ENCODE measurements at places on chromosomes 16 and 17.

- H3K36me3 ChIP-seq, result no peaks in the 10 kb centered on the region
- no peaks in the 10 kb centered on the region for H3K4me1 ChIP-seq
- DNase-seq, result no peak
- no peaks in the 10 kb centered on the region for H3K27me3 ChIP-seq
- H3K27ac ChIP-seq, result no peak overlapping the region
- no peak overlapping the region for H3K4me3 ChIP-seq
Observed at GRCh38 chr16:23334950-23335349, 32.8 kb downstream of the SCNN1B start.

GRCh38 chr16:67158637-67159600 lies 790 bp downstream of the TRADD start:
- H3K36me3 ChIP-seq, result no peaks in the 10 kb centered on the region
- peaks cover 77% of the 10 kb centered on the region for H3K4me1 ChIP-seq
- peak; percentile 91 for DNase-seq
- peak overlapping the region; percentile 88 for H3K27ac ChIP-seq
- peaks cover 22% of the 10 kb centered on the region for H3K27me3 ChIP-seq
- H3K4me3 ChIP-seq, result peak overlapping the region; percentile 93

- H3K36me3 ChIP-seq, result peaks cover 13% of the 10 kb centered on the region
- peaks cover 45% of the 10 kb centered on the region for H3K4me1 ChIP-seq
- H3K4me3 ChIP-seq, result peak overlapping the region; percentile 29
Observed at GRCh38 chr17:2689411-2690164, 22.0 kb downstream of the CLUH start.

DNA sequence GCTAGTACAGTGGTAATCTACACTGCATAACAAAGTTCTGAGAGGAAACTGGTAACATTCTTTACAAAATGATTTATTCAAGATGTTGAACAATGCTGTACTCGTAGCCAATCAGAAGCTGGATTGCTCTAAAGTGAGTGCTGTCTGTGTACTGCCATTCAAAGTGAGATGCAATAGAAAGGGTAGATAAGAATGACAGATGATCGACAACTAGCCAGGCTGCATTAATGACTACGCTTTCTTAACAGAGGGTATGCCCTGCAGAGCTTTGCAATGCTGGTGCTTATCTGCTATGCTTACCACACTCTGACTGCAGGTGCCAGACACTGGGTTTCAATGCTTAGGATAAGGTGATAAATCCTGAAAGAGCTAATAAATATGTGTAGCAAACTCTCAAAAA lies 46.1 kb upstream of the SLC25A19 start:
- no peak overlapping the region for H3K27ac ChIP-seq
- no peaks in the 10 kb centered on the region for H3K27me3 ChIP-seq
- H3K36me3 ChIP-seq, result peaks cover 10% of the 10 kb centered on the region
- no peak overlapping the region for H3K4me3 ChIP-seq
- peaks cover 45% of the 10 kb centered on the region for H3K4me1 ChIP-seq

GRCh38 chr17:50289991-50290702 lies 15.9 kb downstream of the TMEM92 start:
- peaks cover 4% of the 10 kb centered on the region for H3K4me1 ChIP-seq
- no peak overlapping the region for H3K4me3 ChIP-seq
- no peak for DNase-seq
- H3K36me3 ChIP-seq, result no peaks in the 10 kb centered on the region

- H3K4me1 ChIP-seq, result no peaks in the 10 kb centered on the region
- no peak overlapping the region for H3K27ac ChIP-seq
- DNase-seq, result no peak
- no peak overlapping the region for H3K4me3 ChIP-seq
Observed at GRCh38 chr17:6303664-6304063, 131.3 kb downstream of the AIPL1 start.

DNA sequence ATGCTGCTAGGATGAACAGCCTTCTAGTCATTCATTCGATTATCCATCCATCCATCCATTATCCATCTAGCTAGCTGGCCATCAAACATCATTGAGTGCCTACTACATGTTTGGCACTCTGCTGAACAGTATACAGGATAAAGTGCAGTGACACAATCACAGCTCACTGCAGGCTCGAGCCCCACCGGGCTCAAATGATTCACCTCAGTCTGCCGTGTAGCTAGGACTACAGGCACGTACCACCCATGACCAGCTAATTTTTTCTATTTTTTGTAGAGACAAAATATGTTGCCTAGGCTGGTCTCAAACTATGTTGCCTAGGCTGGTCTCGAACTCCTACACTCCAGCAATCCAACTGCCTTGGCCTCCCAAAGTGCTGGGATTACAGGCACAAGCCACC lies 50.0 kb downstream of the SSH2 start:
- no peak overlapping the region for H3K27ac ChIP-seq
- no peaks in the 10 kb centered on the region for H3K36me3 ChIP-seq
- no peak for DNase-seq
- no peaks in the 10 kb centered on the region for H3K4me1 ChIP-seq

DNA sequence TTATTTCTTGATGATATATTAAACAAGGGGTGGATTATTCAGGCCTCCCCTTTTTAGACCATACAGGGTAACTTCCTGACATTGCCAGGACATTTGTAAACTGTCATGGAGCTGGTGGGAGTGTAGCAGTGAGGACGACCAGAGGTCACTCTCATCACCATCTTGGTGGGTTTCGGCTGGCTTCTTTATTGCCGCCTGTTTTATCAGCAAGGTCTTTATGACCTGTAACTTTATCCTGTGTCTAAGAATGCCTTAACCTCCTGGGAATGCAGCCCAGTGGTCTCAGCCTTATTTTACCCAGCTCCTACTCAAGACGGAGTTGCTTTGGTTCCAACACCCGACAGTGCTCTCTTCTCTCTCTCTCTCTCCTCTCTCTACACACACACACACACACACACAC lies 221.9 kb downstream of the C16orf95 start:
- no peak overlapping the region for H3K27ac ChIP-seq
- no peak overlapping the region for H3K4me3 ChIP-seq
- DNase-seq, result no peak
- no peaks in the 10 kb centered on the region for H3K27me3 ChIP-seq

GRCh38 chr17:15303851-15304250 lies 37.5 kb downstream of the TEKT3 start:
- no peaks in the 10 kb centered on the region for H3K4me1 ChIP-seq
- H3K4me3 ChIP-seq, result no peak overlapping the region
- no peaks in the 10 kb centered on the region for H3K27me3 ChIP-seq
- H3K36me3 ChIP-seq, result no peaks in the 10 kb centered on the region
- no peak for DNase-seq
- H3K27ac ChIP-seq, result no peak overlapping the region

GRCh38 chr17:1122533-1123392 lies 57.0 kb downstream of the ABR start:
- peak; percentile 83 for DNase-seq
- peak overlapping the region; percentile 10 for H3K27ac ChIP-seq
- H3K36me3 ChIP-seq, result no peaks in the 10 kb centered on the region
- no peak overlapping the region for H3K4me3 ChIP-seq

GRCh38 chr17:32588135-32588534 lies 101.3 kb downstream of the CDK5R1 start:
- no peaks in the 10 kb centered on the region for H3K4me1 ChIP-seq
- H3K27ac ChIP-seq, result no peak overlapping the region
- no peaks in the 10 kb centered on the region for H3K27me3 ChIP-seq
- no peak for DNase-seq

GRCh38 chr17:50423553-50424159 lies 2.4 kb upstream of the ACSF2 start:
- no peaks in the 10 kb centered on the region for H3K27me3 ChIP-seq
- no peak overlapping the region for H3K4me3 ChIP-seq
- no peak for DNase-seq
- peaks cover 33% of the 10 kb centered on the region for H3K4me1 ChIP-seq
- no peak overlapping the region for H3K27ac ChIP-seq

DNA sequence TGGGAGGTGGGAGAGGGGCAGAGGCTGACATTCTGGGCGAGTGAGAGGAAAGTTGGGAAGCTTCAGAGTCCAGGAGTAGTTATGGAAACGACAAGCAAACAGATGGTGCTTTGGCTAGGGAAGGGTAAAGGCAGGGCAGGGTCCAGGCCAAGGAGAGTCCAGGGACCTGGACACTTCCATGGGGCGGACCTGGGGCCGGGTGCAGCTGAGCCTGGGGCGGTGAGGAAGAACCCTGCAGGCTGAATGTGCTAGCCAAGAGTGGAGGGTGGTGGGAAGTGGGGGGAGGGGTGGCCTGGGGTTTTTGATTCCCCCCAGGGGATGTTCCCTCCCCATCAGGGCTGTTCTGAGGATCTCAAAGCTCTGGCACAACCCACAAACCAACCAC lies 2.6 kb downstream of the PPP1R9B start:
- H3K36me3 ChIP-seq, result peaks cover 25% of the 10 kb centered on the region
- no peaks in the 10 kb centered on the region for H3K27me3 ChIP-seq
- peak overlapping the region; percentile 85 for H3K4me3 ChIP-seq
- H3K4me1 ChIP-seq, result peaks cover 75% of the 10 kb centered on the region
- DNase-seq, result peak; percentile 27

GRCh38 chr17:43042025-43042628 lies 17.1 kb downstream of the RND2 start:
- no peak for DNase-seq
- H3K4me1 ChIP-seq, result no peaks in the 10 kb centered on the region
- H3K27me3 ChIP-seq, result no peaks in the 10 kb centered on the region
- H3K27ac ChIP-seq, result no peak overlapping the region

DNA sequence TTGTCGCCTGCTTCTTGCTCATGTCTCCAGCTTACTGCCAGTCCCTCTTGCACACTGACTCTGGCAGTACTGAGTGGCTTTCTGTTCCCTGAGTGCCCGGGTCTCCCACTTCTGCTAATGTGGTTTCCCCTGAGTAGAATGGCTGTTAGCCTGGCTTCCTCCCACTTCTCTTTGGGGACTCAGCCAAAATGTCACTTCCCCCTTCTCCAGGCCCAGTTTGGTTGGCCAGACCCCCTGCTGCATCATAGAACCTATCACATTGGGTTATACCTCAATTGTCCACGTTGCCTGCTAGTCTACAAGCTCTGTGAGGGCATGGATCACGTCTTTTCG lies 304.4 kb downstream of the HS3ST3B1 start:
- no peaks in the 10 kb centered on the region for H3K36me3 ChIP-seq
- no peak overlapping the region for H3K27ac ChIP-seq
- H3K4me3 ChIP-seq, result no peak overlapping the region
- no peaks in the 10 kb centered on the region for H3K27me3 ChIP-seq
- DNase-seq, result no peak

DNA sequence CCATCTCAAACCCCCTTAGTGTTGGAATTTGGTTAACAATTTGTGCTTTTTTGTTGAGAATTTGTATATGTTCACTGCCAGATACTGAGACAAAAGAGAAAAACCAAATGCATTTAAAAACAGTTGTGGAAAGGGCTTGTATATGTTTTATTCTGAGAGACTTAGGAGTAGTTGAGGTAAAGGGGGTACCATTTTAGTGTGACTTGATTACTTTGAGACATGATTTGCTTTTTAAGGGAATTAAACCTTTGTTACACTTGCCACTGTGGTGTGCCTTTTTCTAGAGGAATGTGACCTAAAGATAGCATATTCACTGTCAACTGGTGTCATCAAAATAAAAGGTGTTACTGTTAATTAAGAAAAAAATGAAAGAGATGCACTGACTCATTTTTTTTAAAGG lies 4.5 kb downstream of the IGF2BP1 start:
- H3K4me3 ChIP-seq, result no peak overlapping the region
- H3K4me1 ChIP-seq, result peaks cover 21% of the 10 kb centered on the region
- DNase-seq, result no peak

DNA sequence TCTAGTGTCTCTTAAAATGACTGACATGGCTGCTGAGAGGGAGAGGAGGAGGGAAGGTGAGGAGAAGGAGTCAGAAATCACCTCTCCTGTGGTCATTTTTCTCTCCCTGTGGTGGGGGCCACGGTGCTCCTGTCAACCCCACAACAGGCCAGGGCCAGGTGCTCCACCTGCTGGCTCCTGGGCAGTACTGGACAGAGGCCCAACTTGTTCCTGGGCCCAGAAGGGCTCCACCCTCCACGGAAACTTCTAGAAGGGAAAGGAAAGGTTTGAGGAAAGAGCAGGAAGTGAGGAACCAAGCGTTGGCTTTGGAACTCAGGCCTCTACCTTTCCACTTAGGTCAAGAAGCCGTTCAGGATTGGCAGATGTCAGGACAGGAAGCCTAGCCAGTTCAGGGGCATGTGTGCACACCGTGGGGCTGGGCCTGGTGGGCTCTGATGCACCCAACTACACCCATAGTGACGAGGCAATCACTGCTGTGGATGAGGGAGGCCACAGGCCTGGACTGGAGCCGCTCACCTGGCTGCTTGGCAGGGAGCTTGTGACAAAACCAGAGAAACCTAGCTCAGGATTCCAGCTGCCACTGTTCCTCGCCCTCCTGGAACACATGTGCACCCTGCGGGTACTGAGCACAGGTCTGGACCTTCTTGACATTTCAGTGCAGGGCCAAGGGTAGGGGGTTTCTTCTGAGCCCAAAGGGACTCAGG lies 36.1 kb downstream of the WNT3 start:
- H3K27me3 ChIP-seq, result no peaks in the 10 kb centered on the region
- H3K27ac ChIP-seq, result no peak overlapping the region
- H3K4me1 ChIP-seq, result no peaks in the 10 kb centered on the region
- H3K36me3 ChIP-seq, result no peaks in the 10 kb centered on the region
- DNase-seq, result peak; percentile 36

- no peak within 1 kb of the TSS for H3K27ac ChIP-seq
- H3K4me3 ChIP-seq, result no peak within 1 kb of the TSS
- no peak for DNase-seq
- H3K36me3 ChIP-seq, result no peaks in the 10 kb centered on the region
- peaks cover 8% of the 10 kb centered on the region for H3K27me3 ChIP-seq
Observed at GRCh38 chr17:33292981-33293867, at the start of gene ASIC2. TSS of gene ASIC2 (minus strand) at chr17:33293295.

DNA sequence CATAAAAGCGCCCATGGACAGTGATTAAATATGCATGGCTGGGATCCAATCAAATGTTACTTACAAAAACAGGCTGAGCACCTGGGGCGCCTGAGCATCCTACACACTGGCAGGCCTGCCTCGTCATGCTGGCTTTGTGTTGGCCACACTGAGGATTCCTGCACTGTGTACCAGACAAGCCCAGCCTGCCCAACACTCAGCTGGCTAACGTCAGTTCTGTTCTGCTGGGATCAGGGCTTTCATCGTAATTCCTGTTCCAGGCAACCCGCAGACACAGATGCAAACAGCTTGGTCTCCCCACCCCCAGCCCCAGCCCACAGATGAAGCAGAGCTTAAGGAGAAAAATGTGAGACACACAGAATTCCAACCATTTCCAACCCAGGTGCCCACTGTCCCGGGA lies 30.7 kb downstream of the PIMREG start:
- H3K4me1 ChIP-seq, result no peaks in the 10 kb centered on the region
- no peaks in the 10 kb centered on the region for H3K36me3 ChIP-seq
- no peaks in the 10 kb centered on the region for H3K27me3 ChIP-seq
- DNase-seq, result no peak
- H3K4me3 ChIP-seq, result no peak overlapping the region
- no peak overlapping the region for H3K27ac ChIP-seq

DNA sequence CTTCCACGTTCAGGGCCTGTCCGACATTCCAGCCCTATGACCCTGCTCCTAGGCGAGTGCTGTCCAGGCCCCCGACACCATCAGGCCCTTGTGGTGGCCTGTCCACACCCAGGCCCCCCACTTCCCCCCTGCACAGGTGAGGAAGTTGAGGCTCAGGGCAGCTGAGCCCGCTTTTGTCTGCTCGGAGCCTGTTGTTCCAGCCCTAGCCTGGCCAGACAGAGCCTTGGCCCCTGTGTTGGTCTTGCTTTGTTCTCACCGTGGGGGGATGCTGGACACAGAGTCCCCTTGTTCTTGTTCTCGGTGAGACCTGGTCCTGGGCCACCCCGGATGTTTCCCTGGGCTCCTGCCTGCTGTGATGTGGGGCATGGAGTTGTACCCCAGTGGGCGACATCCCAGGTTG lies 52.1 kb upstream of the ZNF750 start:
- peaks cover 10% of the 10 kb centered on the region for H3K36me3 ChIP-seq
- no peak for DNase-seq
- no peak overlapping the region for H3K4me3 ChIP-seq
